ENCODE measurements at places on chromosomes 5 and 9. TPM values are rescaled to one million over a fixed set of nuclear protein-coding genes. Genes with fewer than 3 reads are reported as not detected.

CTSV gene
- 3.1 TPM for polyA plus RNA-seq

DMRT3 gene
- not detected for polyA plus RNA-seq

DNA sequence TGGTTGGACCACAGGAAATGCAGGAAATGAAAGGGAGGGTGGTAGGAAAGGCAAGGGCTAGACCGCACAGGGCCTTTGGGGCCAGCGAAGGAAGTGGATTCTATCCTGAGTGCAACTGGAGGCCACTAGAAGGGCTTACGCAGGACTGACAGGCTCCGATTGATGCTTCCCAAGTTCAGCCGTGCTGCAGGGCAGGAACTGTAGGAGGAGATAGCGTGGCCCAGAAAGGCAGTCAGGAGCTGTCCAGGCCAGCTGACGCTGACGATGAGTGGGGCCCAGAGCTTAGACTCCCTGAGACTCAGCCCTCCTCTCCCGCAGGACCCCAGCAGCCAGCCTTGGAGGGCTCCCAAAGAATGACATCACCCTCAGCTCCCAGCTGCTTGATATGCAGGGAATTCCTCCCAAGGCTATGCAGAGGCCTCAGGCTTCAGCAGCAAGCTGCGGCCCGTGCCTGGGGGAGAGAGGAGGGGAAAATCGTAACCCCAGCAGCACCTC is 48.8 kb downstream of the KCNIP1 start:
- no peak for DNase-seq

DNA sequence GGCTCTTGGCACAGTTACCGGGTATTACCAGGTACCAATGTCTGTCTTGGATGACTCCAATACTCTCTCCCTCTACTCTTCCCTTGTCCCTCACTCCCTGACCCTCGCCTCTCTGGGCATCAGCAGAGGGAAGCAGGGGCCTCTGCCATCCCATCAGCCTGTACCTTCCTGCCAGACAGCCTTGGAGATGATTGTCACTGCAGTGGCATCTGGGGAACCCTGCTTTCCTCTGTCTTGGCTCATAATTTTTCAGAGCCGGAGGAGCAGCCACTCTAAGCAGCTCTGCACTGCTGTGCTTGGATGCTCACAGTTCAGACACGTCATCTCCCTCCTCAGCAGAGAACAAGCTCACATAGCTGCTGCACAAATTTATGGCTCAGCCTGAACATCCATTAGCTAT is 274.1 kb downstream of the SMARCA2 start:
- no peak for DNase-seq

Data from SK-N-SH (cell line).